Tibial artery (tissue), 4 donors: ENCODE measurements at places on chromosomes 7 and 10.

DNA sequence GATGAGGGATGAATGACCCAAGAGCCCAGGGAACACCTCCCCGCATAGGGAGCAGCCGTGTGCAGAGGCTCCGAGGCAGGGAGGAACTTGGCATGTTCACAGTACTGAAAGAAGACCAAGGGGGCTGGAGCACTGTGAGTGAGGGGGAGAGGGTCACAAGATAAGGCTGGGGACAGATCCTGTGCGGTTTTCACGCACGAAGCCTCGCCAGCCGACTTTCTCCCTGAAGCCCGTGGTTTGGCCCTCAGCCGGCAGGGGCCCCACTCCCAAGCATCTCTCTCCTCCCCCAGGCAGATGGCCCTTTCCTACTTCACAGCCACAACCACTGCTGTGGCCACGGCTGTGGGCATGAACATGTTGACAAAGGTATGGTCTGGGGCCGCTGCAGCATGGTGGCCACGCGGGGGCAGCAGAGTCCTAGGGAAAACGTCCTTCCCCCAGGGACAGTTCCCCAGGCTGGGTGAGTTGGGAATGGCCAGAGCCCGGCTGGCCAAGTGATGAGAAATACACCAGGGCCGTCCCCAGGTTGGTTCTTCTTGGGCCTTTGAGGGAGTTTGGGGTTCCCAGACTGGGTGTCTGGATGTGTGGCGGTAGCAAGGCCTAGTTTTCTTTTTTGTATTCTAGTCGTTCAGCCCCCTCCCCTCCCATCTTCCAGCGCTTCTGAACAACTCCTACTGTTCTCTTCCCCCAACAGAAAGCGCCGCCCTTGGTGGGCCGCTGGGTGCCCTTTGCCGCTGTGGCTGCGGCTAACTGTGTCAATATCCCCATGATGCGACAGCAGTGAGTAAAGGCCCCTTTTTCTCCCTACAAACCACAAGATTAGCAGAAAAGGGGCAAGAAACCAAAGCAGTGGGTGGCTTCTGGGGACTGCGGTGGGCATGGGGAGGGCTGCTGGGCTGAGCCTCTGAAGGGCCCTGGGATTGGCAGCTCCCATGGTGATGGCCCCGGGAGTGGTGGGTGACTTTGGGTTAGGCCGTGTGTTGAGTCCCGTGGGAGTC is 14.4 kb upstream of the WBP1L start:
- peaks cover 7% of the 10 kb centered on the region for H3K4me1 ChIP-seq
- DNase-seq, result peak; percentile 88
- H3K27me3 ChIP-seq, result no peaks in the 10 kb centered on the region
- H3K27ac ChIP-seq, result no peak overlapping the region
- H3K36me3 ChIP-seq, result no peaks in the 10 kb centered on the region

GRCh38 chr10:101513733-101514132 is 74.3 kb downstream of the POLL start:
- H3K4me3 ChIP-seq, result no peak overlapping the region
- no peak overlapping the region for H3K27ac ChIP-seq
- no peak for DNase-seq
- H3K36me3 ChIP-seq, result peaks cover 6% of the 10 kb centered on the region
- no peaks in the 10 kb centered on the region for H3K27me3 ChIP-seq

DNA sequence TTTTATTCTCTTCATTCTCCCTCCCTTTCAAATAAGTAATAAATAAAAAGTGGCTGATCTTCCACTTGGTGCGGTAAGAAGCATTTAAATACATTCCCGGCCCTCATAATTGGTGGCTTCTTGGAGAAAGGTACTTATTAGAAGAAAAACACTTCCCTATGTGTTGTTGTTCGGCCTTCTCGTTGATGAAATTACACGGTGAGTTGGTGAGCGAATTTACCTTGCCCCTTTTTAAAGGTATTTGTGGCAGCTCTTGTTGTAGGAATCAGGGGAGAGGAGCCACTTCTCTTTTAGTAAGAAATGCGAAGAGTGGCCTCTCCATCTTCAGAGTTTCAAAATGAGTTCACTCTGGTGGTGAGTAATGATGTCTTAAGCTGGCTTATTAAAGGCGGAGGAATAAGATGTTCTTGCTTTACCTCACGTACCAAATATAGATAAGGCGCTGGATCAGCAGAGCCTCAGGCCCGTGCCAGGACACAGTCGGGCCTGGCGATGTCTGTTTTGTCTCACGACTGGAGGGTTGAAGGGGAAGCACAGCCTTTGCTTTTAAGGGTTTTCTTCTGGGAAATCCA is 135.9 kb downstream of the CUX1 start:
- no peak for DNase-seq
- peaks cover 3% of the 10 kb centered on the region for H3K4me1 ChIP-seq
- peak overlapping the region; percentile 36 for H3K27ac ChIP-seq
- H3K4me3 ChIP-seq, result no peak overlapping the region
- no peaks in the 10 kb centered on the region for H3K36me3 ChIP-seq
- no peaks in the 10 kb centered on the region for H3K27me3 ChIP-seq

GRCh38 chr7:106870983-106871410 is 5.9 kb downstream of the PIK3CG start:
- H3K36me3 ChIP-seq, result no peaks in the 10 kb centered on the region
- H3K4me1 ChIP-seq, result no peaks in the 10 kb centered on the region
- H3K4me3 ChIP-seq, result no peak overlapping the region
- H3K27me3 ChIP-seq, result no peaks in the 10 kb centered on the region
- no peak for DNase-seq

GRCh38 chr10:106795619-106796018 is 368.9 kb downstream of the SORCS1 start:
- H3K36me3 ChIP-seq, result no peaks in the 10 kb centered on the region
- no peak overlapping the region for H3K27ac ChIP-seq
- DNase-seq, result no peak
- H3K4me3 ChIP-seq, result no peak overlapping the region
- H3K4me1 ChIP-seq, result no peaks in the 10 kb centered on the region

DNA sequence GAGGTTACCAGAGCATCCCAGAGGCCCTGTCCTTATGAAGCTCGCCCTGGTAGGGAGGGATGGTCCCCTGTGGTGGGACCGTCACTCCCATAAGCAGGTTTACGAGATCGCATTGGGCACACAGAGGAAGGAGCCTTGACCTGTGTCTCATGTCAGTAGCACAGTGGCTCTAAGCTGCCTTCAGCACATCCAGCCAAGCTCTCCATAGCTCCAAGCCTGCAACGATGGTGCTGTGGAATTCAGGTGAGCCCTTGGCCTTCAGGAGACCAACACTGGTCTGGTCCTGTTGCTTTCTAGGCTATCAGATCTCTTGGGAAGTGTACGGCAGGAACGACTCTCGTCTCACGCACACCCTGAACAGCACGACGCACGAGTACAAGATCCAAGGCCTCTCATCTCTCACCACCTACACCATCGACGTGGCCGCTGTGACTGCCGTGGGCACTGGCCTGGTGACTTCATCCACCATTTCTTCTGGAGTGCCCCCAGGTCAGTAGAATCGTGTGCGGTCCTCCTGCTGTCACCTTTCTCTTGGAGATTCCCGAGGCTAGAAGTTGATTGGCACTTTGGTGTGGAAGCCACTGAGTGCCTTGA is 605.3 kb upstream of the FOXK1 start:
- DNase-seq, result no peak
- H3K4me1 ChIP-seq, result no peaks in the 10 kb centered on the region
- H3K27me3 ChIP-seq, result no peaks in the 10 kb centered on the region
- peaks cover 24% of the 10 kb centered on the region for H3K36me3 ChIP-seq
- H3K4me3 ChIP-seq, result no peak overlapping the region

DNA sequence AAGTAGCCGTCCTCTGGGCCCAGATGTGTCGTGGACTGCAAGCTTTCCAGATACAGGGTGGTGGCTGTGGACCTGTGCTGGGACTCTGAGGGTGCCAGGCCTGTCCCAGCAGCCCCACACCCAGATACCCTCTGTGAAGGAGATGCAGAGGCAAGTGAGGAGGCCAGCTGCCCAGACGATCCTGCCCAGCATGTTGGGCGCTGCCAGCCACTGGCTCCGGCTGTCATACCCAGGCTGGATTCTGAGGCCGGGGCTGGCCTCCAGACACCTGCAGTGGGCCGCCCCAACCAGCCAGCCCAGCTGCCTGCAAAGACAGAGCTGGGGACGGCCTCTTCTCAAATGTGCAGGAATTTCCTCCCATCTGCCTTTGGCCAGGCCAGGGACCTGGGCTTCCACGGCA is 39.1 kb upstream of the EBF3 start:
- H3K27me3 ChIP-seq, result peaks cover 8% of the 10 kb centered on the region
- H3K36me3 ChIP-seq, result no peaks in the 10 kb centered on the region
- H3K4me3 ChIP-seq, result no peak overlapping the region
- DNase-seq, result no peak
- H3K27ac ChIP-seq, result no peak overlapping the region

GRCh38 chr10:28849309-28849708 is 172.0 kb downstream of the BAMBI start:
- no peaks in the 10 kb centered on the region for H3K4me1 ChIP-seq
- DNase-seq, result no peak
- H3K27ac ChIP-seq, result no peak overlapping the region
- H3K4me3 ChIP-seq, result no peak overlapping the region
- H3K27me3 ChIP-seq, result no peaks in the 10 kb centered on the region

- DNase-seq, result no peak
- H3K4me1 ChIP-seq, result peaks cover 97% of the 10 kb centered on the region
- no peak overlapping the region for H3K27ac ChIP-seq
- no peaks in the 10 kb centered on the region for H3K27me3 ChIP-seq
- no peak overlapping the region for H3K4me3 ChIP-seq
- H3K36me3 ChIP-seq, result no peaks in the 10 kb centered on the region
Measured at GRCh38 chr10:125050383-125050782, 108.5 kb downstream of the ZRANB1 start.

GRCh38 chr7:101736084-101736483 is 81.3 kb upstream of the CUX1 start:
- no peak for DNase-seq
- H3K27me3 ChIP-seq, result no peaks in the 10 kb centered on the region
- no peak overlapping the region for H3K4me3 ChIP-seq
- H3K4me1 ChIP-seq, result peaks cover 5% of the 10 kb centered on the region
- H3K36me3 ChIP-seq, result no peaks in the 10 kb centered on the region
